ENCODE measurements at places on chromosomes 1 and 21. TPM values are rescaled to one million over a fixed set of nuclear protein-coding genes. Genes with fewer than 3 reads are reported as not detected.
A peak's percentile ranks its signal among the peaks of the same experiment; 100 is the strongest.

The MMEL1 gene
- 2.3 TPM for total RNA-seq

The OR2T1 gene
- not detected for total RNA-seq

The UBL4B gene
- total RNA-seq = 1.1 TPM

The ZYG11A gene
- total RNA-seq = 4.0 TPM

The LRRC71 gene
- not detected for total RNA-seq

The TMEM61 gene
- not detected for total RNA-seq

The RGS5 gene
- 0.35 TPM for total RNA-seq

- ATAC-seq = no peak
These were observed 102.4 kb upstream of the TSPAN2 start for GRCh38 chr1:115191691-115192090.

- ATAC-seq = no peak
These were observed 41.8 kb downstream of the URB1 start for GRCh38 chr21:32350981-32351380.

DNA sequence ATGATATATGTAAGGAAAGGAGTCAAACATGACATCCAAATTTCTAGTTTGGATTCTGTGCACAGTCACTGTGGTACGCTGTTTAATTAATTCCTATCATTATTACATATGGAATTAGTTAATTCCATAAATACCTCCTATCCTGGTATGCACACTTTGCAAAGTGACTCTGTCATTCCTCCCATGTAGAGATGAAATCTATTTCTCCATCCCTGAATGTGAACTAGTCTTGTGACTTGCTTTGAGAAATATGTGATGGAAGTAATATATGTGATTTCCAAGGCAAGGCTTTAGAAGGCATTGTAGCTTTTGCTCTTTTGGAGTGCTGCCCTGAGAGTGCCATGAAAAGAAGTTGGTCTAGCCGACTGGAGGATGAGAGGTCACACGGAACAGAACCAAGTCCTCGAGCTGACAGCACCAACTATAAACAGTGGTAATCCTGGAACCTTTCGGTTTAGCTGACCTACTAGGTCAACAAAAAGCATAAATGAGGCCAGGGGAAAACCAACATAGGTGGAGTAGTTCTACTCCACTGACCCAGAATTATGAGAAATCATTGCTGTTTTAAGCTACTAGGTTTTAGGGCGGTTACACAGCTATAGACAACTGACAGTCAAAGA is 1.5 kb downstream of the SELENOF start:
- ATAC-seq = no peak

GRCh38 chr1:28926629-28927265 is 12.4 kb downstream of the EPB41 start:
- ATAC-seq = no peak

DNA sequence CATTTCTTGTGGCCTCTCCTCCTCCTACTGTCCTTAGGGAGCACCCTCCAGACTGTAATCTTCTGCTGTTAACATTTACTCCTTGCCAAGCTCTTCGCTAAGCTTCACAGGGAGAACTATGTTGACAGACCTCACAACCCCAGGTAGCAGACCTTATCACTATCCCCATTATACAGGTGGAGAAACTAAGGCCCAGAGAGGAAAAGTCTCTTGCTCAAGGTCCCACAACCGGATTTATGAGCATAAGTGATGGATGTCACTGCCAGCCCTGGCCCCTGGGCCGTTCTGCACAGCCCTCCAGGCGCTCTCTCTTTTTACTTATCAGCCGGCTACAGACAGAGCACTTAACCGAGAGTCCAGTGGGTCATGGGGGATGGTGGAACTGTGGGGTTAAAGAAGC is 18.1 kb downstream of the LYPD8 start:
- ATAC-seq = no peak

DNA sequence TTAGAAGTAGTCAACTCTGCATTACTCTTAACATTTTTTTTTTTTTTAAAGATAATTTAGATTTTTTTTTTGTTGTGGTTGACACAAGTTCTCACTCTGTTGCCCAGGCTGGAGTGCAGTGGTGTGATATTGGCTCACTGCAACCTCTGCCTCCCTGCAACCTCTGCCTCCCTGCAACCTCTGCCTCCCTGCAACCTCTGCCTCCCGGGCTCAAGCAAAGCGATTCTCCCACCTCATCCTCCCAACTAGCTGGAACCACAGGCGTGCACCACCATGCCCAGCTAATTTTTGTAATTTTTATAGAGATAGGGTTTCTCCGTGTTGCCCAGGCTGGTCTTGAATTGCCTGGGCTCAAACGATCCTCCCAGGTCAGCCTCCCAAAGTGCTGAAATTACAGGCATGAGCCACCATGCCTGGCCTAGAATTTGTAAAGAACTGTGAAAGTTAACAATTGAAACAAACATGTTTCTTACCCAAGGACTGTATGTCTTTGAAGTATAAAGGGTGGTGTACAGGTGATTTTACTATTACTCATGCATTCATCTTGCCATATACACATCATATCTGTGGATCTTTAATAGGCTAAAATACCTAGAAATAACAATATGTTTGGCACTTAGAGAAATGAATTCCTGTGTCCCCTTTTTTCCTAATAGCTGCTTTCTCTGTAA is 114.7 kb downstream of the ATP5PO start:
- ATAC-seq = no peak

- ATAC-seq = no peak
These were observed 3.3 kb upstream of the TBX15 start for GRCh38 chr1:118991448-118991847.

DNA sequence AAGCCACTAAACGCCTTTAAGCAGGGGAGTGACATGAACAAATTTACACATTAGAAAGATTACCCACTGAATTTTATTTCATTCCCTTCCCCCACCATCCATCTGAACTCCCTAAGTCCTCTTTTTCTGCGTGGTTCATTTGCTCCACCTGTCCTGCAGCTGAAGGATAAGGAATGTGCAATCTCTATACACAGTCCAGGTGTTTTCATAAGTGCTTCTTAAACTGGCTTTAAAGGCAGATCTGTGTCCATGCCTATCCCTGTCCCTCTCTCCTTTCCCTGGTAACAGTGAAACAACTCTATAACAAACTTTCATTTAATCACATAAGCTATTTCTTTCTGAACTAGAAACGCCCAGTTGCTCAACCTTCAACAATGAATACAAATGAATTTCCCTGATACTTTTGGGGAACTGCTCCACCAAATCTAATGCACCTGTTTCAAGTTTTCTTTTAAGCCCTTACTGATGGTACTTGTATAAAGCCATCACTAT is 8.4 kb downstream of the GSTM3 start:
- ATAC-seq = peak; percentile 76

GRCh38 chr21:43879348-43880110 is 14.5 kb downstream of the AGPAT3 start:
- ATAC-seq = no peak

DNA sequence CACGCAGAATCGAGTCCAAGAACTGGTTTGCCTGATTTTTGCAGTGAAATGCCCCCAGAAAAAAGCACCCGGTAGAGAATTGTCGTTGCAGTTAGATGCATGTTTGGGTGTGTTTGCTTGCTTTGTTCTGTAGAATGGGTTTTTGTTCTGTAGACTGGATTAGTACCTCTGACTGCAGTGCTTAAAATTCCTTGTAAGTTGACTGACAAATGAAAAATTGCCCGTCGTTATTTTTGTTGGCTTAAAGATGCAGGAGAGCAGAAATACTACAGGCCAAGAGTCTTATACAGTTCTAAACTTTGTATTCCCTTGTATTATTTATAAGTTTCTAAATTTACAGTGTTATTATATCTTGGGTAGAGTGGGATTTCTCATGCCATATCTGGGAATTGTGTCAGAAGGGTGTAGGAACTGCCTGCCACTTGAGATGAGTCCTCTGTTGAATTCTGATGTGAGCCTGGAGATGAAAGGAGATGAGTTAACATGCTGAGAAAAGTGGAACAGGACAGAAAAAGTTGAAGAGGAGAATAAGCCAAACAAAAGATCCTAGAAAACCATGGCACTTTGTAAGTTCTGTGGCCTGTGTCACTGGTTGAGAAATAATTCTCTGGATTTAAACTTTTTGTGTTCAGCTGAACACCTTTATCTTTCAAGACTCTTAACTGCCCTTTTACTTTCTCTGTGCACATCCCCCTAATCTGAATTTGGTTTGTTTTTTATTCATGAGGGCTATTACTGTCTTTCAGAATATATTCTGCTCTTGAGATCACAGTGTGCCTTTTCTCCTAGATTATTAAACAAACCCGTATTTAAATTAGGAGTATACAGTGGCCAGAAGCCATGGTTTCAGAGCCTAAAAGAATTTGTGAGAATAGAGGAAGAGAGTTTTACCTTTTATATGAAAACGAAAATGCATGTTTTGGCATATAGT is 1.4 kb downstream of the DESI2 start:
- no peak for ATAC-seq

GRCh38 chr21:25862596-25862995 is 127.8 kb downstream of the GABPA start:
- no peak for ATAC-seq

DNA sequence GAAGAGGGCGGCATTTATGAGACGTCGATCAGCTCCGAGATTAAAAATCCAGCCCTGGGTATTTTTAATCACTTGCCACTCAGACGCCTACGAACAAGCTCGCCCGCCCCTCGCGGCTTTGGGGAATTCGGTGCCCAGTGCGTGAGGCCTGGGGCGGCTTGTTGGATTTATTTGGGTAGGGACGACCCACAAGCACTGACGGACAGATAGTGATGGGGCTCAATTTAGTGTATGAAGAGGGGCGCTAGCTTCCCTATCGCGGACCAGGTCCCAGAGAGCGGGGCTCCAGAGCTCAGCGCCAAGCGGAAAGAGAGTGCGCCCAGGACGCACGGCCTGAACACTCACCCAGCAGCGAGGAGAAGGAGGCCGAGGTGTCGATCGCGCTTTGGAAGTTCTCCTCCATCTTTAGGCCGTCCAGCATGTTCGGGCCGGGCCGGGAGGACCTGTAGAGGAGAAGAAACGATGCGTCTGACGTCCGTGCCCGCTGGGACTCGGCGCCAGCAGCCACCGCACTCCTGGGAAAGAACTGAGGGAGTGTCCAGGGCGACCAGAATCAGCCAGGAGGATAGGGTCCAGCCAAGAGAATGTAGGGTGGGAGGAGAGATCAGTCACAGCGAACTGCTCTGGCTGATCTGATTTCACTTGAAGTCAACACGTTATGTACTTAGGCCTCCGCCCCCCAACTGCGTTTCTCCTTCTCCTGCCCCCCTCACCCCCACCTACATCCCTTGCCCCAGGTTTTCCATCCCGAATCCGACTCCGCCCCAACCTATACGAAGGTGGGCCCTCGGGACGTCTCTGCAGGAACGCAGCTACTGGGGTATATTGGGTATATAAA is 1.2 kb downstream of the LMX1A start:
- ATAC-seq = no peak

DNA sequence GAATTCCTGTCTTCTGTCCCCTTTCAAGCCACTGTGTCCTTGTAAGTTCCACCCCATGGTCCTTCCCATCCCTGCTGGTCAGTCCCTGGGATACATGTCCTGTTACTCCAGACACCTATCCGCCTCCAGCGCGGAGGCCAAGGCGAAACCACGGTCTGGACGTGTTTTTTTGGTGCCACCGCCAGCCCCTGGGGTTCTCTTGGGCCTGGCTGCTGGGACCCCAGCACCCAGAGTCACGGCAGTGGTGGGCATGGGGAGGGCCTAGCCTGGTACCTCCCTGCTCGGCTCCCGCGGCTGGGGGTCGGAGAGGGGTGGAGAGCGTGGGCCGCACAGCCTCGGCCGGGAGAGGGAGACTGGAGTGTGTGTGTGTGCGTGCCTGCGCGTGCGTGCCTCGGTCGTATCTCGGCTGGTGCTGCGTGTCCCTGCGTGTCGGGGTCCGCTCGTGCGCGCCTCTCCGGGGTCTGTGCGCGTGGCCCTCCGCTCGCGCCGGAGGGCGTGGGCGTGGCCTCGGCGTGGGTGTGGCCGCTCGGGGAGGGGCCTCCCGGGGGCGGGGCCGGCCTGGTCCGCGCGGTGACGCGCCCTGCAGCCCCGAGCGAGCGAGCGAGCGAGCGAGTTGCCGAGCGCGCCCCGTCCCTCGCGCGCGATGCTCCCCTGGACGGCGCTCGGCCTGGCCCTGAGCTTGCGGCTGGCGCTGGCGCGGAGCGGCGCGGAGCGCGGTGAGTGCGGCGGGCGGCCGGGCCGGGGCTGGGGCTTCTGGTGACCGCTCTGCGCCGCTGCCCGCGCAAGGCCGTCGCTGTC is at the start of gene VWA1:
Gene VWA1 (plus strand): TSS at position 585 of the 798 bp plus-strand sequence. CDS start 59 bp downstream, at position 644.
- peak; percentile 64 for ATAC-seq

- ATAC-seq = no peak
These were observed 35.7 kb downstream of the KLHDC7A start for GRCh38 chr1:18516473-18516872.

- ATAC-seq = no peak
These were observed 1.3 kb downstream of the NEK7 start for GRCh38 chr1:198157847-198158725.

DNA sequence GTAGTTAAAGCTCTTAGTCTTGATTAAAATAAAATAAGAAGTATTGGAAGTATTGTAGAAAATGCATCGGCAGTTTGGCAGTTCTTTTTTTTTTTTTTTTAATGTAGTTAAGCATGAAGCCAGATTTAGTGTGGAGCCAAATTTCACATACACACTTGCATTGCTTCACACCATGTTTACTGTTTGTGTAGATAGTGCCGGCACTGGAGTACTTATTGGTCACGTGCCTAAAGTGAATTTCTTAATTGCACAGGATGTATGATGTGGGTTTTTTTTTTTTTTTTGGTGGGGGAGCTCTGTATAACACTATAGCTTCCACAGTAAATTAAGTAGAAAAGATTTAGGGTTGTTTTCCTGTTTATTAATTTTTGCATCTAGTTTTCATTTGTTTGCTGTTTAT is 21.2 kb upstream of the TMEM61 start:
- ATAC-seq = no peak

- ATAC-seq = no peak
These were observed 32.6 kb downstream of the NBPF6 start for GRCh38 chr1:108482708-108483107.

DNA sequence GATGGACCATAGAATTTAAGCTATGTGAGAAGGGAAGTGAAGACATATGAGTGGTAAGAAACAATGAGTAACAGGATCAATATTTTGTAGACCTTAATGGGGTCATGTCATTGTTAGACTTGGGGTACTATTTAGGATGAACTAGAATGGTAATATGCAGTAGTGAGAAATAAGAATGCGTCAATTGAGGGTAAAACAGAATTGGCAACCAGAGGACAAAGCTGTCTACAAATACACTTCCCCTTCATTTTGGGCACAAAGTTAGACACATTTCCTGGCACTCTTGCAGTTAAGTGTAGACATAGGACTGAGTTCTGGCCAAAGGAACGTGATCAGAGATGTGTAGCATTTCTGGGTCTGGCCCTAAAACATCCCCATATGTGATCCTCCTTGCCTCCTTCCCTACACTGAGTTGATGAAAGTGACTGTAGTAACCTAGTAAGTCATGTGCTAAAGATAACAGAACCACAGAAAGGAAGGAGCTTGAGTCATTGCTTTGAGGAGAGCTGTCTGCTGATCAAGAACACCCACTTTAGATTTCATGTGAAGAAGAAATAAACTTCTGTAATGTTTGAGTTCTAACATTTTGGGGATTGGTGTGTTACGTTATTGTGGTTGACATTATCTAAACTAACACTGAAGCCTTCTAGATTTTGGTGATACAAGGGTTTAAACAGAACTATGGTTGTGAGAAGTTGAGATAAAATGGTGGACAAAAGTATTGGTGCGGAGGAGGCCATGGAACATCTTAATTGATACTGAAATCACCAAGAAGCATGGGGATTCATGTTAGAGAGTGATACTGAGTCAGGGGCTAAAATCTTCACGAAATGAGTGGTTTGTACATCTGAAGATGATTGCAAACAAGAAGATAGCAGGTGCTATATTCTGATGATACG is 41.7 kb downstream of the CD55 start:
- no peak for ATAC-seq

- no peak for ATAC-seq
These were observed 9.6 kb downstream of the TRABD2B start for GRCh38 chr1:47987601-47988000.
